ENCODE measurements at places on chromosomes 6 and 20.

- DNase-seq: no peak
These were observed 88.9 kb downstream of the GINS1 start for GRCh38 chr20:25496165-25496967.

DNA sequence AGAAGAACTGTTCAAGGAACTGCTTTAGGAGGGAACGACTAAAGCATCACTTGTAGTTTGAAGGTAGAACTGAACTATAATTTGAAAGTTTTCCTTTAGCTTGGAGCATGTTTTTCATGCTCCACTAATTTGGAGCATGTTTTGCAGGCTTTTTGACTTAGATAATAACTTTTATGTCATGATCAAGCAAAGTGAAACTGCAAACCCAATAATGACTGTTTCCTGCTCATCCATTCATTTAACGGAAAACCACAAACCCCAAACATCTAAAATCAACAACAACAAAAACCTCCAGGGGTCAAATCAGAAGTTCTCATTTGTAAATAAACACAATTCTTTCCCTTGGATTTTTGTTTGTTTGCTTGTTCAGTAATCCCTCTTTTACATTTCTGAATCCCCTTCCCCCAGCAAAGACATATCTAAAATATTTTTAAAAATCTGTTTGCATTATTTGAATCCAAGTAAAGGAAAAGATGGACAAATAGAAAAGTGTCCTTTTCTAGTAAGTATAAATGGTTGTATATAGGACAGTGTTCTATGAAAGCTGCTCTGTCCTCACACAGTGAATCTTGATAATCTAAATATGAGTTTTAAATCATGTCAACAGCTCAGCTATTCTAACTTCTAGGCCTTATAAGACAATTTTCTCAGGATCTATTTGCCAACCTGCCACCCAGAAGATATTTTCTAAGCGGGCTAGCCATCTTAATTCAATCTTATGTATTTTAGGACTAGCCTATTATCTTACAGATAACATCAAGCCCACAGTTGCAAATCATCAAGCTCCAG lies 2.6 kb downstream of the SIM1 start:
- no peak for DNase-seq

GRCh38 chr20:35648836-35649235 lies 15.9 kb downstream of the CPNE1 start:
- peak; percentile 55 for DNase-seq

- DNase-seq: no peak
These were observed 18.0 kb upstream of the DSE start for GRCh38 chr6:116352515-116353471.

- no peak for DNase-seq
These were observed 44.2 kb upstream of the TCF21 start for GRCh38 chr6:133844709-133845108.

- DNase-seq: no peak
These were observed 33.4 kb upstream of the RIMS1 start for GRCh38 chr6:71852948-71853347.

DNA sequence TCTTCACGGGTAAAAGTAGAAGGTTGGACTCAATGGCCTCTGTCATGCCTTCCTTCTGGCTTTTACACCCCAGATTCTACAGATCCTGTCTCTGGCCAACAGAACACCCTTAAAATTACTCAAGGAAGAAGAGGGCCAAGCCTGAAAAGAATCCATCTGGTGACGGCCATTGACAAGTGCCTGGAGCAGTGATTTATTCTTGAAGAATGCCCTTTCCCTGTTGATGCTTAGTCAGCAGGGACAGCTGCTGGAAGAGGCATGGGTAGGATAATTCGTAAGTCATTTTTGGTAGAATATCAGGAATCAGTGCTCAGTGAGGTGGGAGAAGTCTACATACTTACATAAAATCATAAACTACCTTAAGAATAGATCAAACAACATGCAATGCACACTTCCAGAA lies 397.9 kb downstream of the SAMD5 start:
- DNase-seq: no peak

GRCh38 chr6:169342710-169343109 lies 89.1 kb upstream of the THBS2 start:
- no peak for DNase-seq

DNA sequence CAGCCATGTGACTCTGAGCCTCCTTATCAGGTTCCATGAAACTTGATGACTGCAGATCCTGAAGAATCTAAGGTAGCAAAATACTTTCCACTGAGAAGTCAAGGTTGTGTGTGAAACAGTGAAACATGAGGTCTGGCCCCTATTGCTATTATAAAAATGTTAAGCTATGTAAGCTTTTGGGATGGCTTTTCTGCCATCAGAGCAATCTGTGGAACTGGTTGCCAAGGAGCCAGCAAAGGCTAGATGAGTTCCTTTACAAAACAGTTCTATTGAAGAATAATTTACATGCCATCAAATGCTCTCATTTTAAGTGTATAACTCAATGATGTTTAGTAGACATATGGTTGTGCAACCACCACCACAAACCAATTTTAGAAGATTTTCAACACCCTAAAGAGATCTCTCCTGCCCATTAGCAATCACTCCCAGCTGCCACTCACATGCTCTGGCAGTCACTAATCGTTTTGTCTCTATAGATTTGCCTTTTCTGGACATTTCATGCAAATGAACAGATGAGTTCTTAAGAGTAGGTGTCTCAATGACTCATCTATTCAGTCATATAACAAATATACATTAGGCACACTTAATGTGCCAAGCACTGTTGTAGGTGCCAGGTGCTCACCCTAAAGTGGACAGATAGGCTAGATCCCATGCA lies 19.9 kb upstream of the MEP1A start:
- no peak for DNase-seq

DNA sequence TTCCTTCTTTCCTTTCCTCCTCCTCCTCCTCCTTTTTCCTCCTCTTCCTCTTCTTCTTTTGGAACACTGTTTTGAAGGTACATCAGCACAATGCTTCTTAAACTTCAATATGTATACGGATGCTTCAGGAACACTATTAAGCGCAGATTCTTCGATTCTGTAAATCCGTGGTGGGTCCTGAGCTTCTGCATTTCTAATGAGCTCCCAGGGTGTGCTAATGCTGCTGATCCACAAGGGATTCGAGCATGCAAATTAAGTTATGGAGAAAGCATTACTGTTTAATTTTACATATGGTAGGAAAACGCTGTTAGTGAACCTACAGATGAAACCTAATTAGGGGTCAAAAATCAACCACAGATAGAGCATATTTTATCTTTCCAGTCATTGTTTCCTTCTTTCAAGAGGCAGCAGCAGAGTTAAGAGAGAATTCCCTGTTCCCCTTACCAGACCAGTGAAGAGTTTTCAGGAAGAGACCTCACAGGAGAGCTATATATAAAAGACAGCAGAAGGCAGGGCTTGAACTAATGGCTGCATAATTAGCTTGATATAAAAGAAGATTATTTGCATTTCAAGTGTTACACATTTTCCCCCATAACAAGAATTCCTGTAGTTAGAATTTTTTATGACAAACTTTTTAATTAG lies 47.2 kb downstream of the KIF13A start:
- no peak for DNase-seq

DNA sequence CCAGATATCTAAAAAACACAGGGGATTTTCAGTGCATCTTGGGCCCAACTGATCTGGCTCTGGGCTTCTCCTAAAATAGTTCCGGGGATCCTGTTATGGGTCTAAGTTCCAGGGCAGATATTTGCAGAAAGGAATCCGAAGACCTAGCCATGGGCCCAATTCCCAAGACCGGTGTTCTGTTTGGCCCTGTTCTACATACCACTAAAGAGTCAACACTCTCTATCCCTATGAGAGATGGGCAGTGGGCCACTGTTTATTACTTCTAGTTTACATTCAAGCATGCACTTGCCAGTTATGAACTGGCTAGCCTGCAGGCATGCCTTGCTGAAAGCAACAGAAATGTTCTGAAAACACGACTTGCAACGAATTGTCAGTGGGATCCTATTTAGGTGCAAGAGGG lies 87.4 kb upstream of the PLCB4 start:
- no peak for DNase-seq

GRCh38 chr6:4496284-4496683 lies 279.9 kb upstream of the CDYL start:
- no peak for DNase-seq

DNA sequence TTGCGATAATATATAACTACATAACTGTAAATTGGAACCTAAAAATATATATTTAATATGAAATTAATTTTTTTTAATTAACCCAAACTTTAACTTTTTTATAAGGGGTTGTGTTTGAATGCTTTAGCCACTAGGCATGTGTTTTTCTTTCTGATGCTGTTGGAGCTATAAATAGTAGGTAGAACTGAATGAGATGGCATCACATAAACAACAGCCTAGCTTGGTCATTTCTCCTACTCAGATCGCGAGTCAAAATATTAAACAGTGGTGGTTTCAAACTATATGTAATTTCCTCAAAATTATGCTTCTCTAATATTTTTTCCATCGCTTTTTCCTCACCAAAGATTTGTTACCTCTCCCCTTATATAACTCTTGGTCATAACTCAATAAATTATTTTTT lies 243.2 kb downstream of the ARID1B start:
- peak; percentile 46 for DNase-seq

DNA sequence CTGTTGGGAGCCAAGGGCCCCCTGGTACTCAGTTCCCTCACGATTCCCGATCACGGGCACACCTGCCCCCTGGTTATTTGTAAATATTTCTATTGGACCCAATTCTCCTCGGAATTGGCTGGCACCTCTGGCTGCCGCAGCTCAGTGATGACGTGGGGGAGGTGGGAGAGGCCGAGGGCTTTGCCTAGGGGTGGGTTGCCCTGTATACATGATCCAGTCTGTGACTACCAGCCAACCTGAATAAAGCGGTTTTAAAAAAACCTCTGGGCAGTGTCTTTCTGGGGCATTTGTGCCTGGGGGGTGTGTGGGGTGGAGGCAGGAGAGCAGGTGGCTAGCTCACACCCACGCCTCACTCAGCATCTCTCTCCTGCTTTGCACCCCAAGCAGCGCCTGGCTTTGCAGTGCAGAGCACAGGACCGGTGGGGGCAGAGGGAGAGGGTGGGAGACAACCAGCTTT lies 42.2 kb downstream of the VSTM2L start:
- no peak for DNase-seq

DNA sequence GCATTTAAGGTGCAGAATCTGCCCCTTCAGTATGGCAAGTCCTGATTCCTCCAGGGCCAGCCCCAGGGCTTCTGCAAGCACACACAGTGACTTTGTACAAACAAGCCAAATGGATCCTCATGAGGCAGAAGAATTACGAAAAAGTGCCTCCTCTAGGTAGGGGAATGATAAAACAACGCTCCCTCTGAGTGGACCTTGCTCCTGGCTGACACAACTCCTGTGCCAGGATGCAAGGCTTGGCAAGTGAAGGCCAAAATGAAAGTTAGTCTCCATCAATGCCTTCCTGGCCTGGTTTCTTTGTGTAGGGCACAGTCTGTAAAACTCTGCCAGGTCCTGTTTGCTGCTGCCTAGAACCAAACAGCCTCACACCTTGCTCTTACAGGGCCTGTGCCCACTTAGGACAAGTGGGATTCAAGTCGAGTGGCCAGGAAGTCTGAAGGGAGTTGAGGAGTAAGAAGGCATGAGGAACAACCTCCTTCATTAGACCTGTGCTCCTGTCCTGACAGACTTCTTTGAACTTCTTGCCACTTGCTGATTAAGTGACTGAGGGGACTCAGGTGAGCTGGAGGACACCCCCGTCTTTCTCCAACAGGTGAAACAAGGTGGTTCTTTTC lies 417.1 kb downstream of the CDC5L start:
- DNase-seq: no peak

- DNase-seq: no peak
These were observed 15.4 kb upstream of the BTBD3 start for GRCh38 chr20:11902285-11902697.

GRCh38 chr20:19540392-19540791 lies 217.7 kb upstream of the RIN2 start:
- no peak for DNase-seq

GRCh38 chr6:112279031-112279935 lies 24.9 kb upstream of the LAMA4 start:
- DNase-seq: peak; percentile 43

DNA sequence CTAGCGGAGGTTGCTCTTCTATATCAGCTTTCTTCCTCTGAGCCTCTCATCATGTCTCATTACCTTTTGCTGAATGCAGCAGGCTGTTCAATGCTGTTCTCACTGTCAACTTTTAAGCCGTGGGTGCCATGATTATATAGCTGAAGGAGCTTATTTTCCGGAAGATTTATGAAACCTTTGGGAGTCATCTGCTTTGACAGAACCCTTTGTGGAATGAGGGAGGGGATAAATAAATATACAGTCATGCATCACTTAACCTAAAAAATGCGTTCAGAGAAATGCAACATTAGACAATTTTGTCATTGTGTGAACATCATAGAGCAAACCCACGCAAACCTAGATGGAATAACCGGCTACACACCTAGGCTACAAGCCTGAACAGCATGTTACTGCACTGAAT lies 102.2 kb upstream of the AKAP12 start:
- no peak for DNase-seq

GRCh38 chr20:51526754-51527153 lies 15.8 kb downstream of the NFATC2 start:
- DNase-seq: no peak

- peak; percentile 49 for DNase-seq
These were observed 57.4 kb upstream of the TFAP2D start for GRCh38 chr6:50655848-50656453.

GRCh38 chr6:146345598-146345997 lies 198.0 kb upstream of the RAB32 start:
- no peak for DNase-seq

GRCh38 chr6:125549202-125549884 lies 200.1 kb upstream of the HEY2 start:
- DNase-seq: peak; percentile 37

DNA sequence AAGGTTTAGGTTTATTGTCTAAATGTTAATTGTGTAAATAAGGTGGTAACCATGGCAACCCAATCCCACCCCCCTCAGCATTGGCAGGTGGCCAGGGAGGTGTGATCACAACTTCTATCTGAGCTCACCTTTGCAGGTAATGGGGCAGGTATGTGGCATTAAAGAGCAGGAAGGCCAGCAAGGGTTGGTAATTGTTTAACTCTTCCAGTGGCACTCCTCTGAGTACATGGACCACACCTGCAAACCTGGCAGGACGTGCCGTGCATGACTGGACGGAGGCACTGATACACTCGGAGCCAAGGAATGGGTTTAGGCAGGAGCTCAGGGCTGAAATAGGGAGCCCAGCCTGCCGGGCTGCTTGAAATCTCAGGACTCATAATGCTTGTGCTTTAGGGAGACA lies 107.0 kb upstream of the BMP2 start:
- DNase-seq: no peak

- no peak for DNase-seq
These were observed 97.2 kb downstream of the HDGFL1 start for GRCh38 chr6:22666586-22666985.

DNA sequence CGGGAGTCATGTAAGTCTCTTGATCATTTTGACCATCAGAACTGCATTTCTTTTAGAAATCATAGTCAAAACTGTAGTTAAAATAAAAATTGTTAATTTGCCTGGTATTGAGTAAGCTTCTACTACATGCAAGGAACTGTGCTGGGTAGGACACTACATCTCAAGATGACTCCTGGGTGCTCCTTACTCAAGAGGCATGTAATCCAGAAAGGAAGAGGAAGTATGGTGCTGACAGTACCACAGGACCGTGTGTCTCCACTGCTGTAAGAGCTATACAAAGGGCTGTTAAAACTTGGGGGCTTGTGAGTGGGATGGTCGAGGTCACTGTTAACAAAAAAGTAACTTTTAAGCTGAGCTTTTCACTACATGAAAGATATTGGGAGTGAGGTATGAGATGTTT lies 508.3 kb upstream of the SOX4 start:
- DNase-seq: no peak

All from lung microvascular endothelial cell (primary cell).